Fibroblast of the conjunctiva (primary cell): ENCODE measurements at places on chromosomes 11 and 22.

DNA sequence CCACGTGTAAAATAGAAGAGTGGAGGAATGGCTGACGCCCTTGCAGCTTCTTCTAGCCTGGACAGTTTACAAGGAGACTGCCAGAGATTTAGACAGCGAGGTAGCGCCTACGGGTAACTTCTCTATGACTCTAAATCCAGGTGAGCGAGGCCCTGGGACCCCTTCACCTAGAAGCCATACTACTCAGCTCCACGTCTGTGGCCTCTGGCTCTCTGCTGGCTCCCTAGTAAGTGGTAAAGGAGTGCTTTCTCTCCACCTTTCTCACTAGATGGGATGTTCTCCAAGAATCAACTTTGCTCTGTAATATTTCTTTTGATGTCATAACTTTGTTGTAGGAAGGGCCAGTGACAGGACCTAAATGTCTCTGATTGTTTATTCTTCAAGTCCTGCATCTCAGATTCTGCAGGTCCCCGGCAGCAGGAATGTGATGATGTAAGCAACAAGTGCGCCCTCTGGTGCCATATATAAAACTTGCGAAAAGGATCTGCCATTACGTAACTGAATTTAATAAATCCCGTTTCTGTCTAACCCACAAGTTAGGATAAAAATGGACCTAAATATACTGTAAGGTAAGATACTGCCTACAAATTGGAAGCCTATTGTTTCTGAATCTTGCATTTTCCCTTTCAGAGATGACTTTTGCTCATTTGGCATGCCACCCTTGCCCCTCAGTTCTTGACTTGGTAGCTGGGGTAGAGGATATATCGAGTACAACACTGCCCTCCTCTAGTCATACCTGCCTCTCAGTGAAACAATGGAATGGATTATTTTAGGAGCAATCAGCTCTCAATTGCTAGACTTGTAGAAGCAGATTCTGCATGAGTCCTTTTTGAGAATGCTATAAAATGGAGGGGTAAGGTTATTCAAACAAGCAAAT lies 11.0 kb upstream of the PTPN5 start:
- DNase-seq = peak; percentile 71

- DNase-seq = no peak
Measured at GRCh38 chr11:1336836-1337646, 27.6 kb upstream of the TOLLIP start.

GRCh38 chr11:73510877-73511276 lies 87.0 kb downstream of the FAM168A start:
- no peak for DNase-seq

- DNase-seq = no peak
Measured at GRCh38 chr11:82195283-82195682, 538.4 kb downstream of the FAM181B start.

GRCh38 chr11:109851780-109852390 lies 241.3 kb upstream of the ZC3H12C start:
- DNase-seq = no peak

GRCh38 chr11:61092280-61092766 lies 10.0 kb upstream of the CD5 start:
- no peak for DNase-seq

- DNase-seq = no peak
Measured at GRCh38 chr22:42919199-42919598, 62.1 kb upstream of the ARFGAP3 start.

DNA sequence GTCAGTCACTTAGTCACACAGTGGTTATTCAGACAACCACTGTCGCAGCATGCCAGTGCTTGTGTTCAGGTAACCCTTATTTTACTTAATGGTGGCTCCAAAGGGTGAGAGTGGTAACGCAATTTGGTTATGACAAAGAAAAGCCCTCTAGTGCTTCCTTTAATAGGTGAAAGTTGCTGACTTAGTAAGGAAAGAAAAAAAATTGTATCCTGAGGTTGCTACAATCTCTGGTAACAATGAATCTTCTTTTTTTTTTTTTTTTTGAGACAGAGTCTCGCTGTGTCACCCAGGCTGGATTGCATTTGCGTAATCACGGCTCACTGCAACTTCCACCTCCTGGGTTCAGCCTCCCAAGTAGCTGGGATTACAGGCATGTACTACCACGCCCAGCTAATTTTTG lies 64.5 kb downstream of the C11orf91 start:
- peak; percentile 22 for DNase-seq

- DNase-seq = no peak
Measured at GRCh38 chr22:19930551-19931486, 10.8 kb upstream of the COMT start.

- DNase-seq = no peak
Measured at GRCh38 chr11:118910309-118911112, 15.2 kb downstream of the BCL9L start.

DNA sequence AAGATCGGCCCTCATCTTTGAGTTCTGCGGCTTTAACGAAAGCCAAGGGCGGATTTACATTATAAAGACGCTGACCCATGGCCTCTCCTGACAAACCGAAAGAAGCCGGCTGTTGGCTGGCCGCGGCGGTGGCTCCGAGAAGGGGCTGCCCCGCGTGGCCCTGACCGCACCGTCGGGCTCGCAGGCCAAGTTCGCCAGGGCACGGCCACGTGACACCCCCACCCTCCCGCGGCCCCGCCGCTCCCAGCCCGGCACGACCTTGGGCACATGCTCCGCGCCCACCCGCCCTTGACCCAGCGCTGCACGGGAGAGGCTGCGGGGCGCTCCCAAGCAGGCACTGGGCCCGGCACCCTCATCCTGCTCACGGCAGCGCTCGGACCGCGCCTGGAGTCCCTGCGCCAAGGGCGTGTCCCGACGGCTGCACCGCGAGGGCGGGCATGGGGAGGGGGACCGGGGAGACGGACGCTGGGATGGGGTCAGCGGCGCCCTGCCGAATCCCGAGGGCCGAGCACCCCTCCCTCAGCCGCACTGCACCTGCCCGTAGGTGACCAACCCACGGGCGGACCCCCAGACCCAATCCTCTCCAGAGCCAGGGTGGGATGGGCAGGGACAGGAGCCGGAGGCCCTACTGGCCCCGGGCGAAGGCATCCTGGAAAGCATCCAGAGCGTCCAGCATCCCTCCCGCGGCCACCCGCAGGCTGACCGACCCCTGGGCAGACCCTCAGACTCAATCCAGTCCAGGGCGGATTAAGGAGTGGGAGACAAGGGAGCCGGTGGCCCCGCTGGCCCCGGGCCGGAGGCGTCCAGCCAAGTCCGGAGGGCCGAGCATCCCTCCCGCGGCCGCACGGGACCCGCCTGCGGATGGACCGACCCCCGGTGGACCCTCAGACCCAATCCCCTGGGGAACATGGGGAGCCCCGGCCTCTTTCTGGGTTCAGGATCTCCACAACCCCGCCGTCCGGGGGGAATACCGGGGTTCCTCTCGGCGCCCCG lies 759 bp downstream of the CPT1A start:
- DNase-seq = no peak

DNA sequence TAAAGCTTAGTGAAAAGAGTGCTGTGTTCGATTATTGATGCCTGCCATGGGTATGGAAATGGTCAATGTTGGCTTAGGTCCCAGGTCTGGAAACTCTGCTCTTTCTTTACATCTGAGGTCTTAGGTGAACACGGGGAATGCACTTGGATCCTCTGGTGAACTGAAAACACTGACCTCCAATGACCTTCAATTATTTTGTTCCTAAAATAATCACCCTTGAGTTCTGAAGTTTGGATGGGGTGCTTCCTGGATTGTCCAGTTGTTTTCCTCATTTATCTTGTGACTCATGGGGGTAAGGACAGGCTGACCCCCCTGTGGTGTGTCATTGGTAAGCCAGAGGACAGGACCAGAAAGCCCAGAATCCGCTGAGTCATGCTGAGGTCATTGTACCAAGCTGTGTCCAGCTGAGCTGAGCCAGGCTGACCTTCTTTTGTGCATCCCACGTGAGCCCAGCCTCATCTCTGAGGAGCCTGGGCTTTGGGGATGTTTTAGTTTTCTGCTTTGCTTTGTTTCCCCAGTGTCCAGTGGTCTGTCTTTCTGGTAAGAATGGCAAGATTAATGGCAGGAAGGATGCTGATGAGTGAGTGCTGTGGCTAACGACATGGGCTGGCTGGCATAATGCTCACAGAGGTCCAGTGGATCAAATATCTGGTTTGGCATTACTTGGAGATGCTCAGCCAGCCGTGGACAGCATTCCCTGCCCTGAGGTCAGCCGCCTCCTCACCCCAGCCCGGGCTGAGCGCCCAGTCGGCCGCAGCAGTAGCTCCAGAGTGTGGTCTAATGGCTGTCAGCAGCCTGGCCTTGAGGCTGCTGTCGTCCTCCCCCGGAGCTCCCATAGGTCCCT lies 35.6 kb downstream of the AMPD3 start:
- DNase-seq = peak; percentile 83

DNA sequence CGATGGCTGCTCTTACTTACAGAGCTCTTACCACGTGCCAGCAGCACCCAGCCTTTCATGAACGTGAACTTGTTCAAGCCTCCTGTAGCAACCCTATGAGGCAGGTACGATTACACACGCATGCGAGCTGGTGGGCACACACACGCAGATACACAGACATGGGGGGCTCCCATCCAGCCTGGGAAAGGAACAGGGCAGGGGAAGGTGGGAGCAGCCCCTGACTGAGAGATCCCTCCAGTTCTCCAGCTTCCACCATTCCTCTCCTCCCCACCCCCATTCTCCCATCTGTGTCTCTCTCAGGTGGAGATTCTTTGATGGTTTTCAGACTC lies 37.6 kb upstream of the WNT11 start:
- DNase-seq = no peak

GRCh38 chr11:114274637-114275036 lies 21.6 kb upstream of the NNMT start:
- DNase-seq = no peak

DNA sequence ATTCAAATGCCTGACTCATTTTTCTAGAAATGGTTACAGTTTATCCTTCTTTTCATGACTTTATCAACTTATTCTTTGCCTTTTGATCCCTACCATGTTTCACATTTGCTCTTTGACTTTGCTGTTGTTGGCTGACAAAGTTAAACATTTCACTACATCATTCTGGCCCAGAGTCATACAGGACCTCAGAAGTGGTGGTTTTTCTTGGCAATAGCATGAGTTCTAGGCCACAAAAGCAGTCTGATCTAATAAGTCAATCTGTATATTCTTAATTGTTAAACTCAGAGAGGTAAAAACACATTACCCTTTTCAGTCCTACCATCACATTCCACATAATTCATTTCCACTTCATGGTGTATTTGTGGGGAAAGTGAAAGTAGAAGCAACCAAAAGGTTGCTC lies 763.2 kb upstream of the TENM4 start:
- no peak for DNase-seq

DNA sequence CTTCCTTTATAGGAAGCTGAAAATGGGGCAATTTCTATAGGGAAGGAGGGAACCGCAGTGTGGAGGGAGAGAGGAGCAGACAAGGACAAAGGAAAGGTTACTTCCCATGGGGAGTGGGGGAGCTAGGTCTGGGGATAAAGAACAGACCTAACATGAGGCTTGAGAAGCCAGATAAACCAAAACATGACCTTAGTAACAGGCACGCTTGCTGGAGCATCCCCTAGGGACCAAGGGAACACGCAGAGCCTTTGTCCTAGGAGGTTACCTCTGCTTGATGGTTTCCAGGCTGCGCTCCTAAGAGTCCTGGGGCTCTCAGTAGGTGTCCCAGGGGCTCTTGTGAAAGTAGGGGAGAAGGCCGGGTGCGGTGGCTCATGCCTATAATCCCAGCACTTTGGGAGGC lies 271.4 kb upstream of the NCAM1 start:
- DNase-seq = no peak

DNA sequence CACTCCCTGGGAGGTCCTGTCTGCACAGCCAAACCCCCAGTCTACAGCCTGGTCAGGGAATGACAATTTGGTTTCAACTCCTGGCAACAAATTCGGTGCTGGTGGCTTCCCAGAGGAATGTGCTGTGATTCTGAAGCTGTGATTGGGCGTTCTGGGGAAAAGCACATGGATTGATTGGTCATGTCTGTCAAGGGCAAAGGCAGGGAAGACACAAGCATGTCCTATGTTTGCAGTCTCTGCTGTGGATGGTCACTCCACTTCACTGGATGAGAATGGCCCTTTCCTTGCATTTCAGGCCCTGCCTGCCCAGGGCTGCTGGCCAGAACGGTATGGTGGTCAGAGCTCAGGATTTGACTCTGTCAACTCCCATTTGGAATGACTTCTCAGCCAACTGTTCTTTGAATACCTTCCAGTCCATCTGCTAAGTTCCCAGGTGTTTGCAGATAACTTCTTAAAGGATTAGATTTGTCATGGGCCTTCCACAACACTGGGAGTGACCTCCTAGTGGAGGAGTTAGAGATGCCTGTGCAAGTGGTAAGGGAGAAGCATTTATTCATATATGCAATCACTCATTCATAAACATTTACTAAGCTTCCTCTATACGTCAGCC lies 42.7 kb downstream of the SGSM1 start:
- no peak for DNase-seq

DNA sequence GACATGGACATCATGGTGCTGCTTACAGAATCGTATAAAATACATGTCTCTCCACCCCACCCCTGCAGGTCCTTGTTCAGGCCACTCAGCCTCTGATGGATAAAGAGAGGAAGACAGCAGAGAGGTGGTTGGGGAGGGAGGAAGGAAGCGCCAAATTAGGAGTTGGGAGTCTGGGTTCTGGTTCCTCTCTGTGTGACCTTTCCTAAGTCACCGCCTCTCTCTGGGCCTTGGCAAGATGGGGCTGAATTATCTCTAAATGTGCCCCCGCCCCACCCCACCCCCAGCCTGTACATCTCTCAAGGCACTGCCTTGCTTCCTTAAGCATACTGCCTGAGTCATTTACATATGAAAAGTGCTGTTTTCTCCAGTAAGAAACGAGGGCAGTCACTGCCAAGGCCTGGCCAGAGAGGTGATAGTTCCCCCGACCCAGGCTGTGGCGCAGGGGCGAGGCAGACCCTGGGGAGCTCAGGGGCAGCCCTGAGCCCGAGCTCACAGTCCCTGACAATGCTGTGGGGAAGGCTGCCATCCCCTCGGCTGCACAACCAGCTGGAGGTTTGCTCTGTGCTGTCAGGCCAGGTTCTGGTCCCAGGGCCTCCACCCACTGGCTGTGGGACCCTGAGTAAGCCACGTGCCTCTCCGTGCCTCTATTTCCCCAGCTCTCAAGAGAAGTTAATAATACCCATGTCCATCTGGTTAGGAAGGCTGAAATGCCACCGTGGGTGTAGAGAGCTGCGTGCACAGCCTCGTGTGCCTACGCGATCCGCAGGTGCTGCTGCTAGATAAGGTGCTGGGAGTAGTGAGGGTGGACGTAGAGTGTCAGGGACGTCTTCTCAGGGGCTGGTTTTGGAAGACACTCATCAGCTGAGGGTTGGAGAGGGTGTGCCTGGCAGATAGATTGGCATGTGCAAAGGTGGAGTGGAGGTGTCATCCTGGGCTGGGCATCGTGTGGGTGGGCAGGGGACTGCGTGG lies 55.3 kb downstream of the CACNA1I start:
- DNase-seq = no peak

- peak; percentile 56 for DNase-seq
Measured at GRCh38 chr11:126416542-126417090, 61.1 kb downstream of the ST3GAL4 start.
